ENCODE measurements at places on chromosomes 1 and 21. TPM values are rescaled to one million over a fixed set of nuclear protein-coding genes. Genes with fewer than 3 reads are reported as not detected.

GRCh38 chr1:87058343-87058649, 143.9 kb downstream of the HS2ST1 start:
- DNase-seq, result no peak

GRCh38 chr1:227432981-227433380, 114.7 kb upstream of the CDC42BPA start:
- no peak for DNase-seq

- DNase-seq, result no peak
Measured at GRCh38 chr1:206792939-206793607, 20.8 kb upstream of the IL10 start.

DNA sequence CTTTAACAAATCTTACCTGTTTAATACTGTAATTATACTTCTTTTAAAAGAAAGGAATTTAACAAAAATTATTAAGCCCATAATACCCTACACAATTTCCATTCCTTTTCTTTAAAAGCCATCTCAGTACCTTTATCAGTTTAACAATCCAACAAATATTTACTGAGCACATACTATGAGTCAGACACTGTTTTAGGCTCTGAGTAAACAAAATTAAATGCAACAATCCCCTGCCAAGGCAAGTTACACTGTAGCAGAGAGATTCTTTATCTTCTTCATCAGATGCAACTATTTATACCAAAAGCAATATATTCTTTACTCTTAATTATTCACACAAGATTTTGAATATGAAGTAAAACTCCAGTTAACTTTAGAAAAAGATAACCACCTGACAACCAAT, 12.0 kb downstream of the DENND1B start:
- DNase-seq, result peak; percentile 5

GRCh38 chr1:91014475-91014874, 7.4 kb downstream of the ZNF644 start:
- DNase-seq, result peak; percentile 89

DNA sequence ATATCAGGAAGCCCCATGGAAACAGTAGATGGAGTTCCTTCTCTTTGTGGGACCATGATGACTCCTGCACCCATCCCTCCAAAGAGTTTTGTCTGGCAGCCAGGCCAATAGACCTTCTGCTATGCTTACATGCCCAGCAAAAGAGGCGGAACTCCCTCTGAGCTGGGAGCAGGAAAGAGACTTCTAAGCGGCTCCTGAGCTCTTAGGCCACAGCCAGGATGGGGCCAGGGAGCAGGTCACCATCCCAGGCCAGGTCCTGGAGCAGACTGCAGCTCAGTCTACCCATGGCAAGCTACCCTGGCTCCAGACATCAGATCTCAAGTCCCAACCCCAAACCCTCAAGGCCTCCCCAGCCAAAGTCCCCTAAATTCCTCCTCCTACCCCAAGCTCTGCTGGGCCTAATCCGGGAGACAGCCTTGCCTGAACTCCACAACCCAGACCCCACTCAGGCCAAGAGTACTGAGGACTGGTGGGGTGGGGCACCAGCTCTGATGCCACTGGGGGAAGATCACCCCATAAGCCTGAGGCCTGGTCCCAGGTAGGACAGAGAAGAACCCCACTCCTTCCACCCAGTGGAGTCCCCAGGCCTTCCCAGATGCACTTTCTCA, 387.9 kb downstream of the MATN1 start:
- DNase-seq, result no peak

DNA sequence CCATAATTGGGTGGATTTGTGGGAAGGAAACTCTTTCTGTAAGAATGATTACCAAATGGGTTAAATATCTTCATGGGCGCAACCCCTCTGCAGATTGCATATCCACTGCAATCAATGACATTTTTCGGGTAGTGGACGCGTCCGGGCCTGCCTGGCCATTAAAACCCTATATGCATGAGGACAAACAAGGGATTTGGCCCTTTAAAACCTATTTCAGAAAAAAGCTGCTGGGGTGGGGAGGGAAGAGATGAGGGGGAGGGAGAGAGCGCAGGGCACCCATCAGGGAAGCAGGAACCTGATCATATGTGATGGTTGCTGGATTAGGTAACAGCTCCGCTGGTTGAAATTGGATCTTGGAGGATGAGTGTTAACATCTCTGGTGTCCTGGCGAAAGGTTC, 228.8 kb downstream of the PBX1 start:
- DNase-seq, result no peak

DNA sequence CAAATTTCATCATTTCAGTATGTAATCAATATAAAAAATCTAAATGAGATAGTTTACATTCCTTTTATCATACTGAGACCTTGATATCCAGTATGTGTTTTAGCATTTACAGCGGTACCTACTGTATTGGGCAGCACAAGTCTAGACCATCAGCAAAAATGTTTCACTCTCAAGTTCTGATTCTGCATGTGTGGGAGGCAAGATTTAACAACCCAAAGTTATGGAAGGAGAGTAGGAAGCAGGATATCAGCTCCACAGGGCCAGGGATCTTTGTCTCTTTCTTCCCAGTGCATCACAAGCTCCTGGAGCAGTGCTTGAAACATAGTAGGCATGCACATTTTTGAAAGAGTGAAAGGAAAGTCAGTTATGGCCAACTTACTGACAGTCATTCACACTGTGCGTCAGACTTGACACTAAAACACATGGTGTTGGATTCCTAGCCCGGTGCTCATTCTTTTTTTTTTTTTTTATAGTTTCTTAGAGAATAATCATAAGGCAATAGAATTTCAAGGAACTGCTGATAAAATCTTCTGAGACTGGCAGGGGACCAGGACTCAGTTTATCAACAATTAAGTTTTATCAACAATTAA, 6.1 kb downstream of the TENT5C start:
- no peak for DNase-seq

GRCh38 chr1:33624991-33625870, 152.8 kb downstream of the ZSCAN20 start:
- peak; percentile 3 for DNase-seq

DNA sequence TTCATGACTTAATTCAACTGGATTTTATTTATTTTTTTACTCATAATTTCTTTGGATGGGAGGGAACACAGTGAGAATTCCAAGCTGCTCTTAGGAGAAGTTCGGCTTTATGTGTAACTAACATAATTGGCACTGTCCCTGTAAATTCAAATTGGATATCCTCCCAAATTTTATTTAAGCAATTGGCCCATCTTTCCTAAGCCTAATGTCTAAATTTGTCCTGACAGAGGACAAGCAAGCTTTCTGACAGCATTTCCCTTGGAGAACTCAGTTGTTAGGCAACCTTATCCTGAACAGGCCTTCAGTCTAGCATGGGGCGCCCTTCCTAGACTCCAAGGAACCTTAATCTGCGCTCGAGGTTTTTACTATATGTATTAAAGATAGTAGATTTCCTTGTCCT, 550.3 kb downstream of the NUF2 start:
- DNase-seq, result no peak

- no peak for DNase-seq
Measured at GRCh38 chr1:67941746-67942145, 108.5 kb upstream of the GNG12 start.

GRCh38 chr1:85179522-85179921, 21.3 kb downstream of the SYDE2 start:
- DNase-seq, result no peak

DNA sequence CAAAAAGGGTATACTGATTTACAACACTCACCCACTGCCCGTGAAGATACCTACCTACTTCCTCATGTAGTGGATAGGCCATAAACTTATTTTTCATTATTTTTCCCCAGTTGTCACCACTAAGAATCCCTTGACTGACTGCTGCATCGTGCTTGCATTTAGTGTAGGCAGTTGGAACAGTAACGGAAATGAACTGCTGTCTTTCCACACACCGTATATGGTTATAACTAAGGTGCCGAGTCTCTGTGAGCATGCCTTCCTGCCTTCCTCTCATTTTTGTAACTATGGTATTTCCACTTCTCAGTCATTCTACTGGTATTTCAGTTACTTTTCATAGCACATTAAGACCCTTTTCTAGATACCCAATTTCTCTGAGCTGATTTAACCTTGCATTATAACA, 36.4 kb downstream of the SLC35F3 start:
- DNase-seq, result no peak

DNA sequence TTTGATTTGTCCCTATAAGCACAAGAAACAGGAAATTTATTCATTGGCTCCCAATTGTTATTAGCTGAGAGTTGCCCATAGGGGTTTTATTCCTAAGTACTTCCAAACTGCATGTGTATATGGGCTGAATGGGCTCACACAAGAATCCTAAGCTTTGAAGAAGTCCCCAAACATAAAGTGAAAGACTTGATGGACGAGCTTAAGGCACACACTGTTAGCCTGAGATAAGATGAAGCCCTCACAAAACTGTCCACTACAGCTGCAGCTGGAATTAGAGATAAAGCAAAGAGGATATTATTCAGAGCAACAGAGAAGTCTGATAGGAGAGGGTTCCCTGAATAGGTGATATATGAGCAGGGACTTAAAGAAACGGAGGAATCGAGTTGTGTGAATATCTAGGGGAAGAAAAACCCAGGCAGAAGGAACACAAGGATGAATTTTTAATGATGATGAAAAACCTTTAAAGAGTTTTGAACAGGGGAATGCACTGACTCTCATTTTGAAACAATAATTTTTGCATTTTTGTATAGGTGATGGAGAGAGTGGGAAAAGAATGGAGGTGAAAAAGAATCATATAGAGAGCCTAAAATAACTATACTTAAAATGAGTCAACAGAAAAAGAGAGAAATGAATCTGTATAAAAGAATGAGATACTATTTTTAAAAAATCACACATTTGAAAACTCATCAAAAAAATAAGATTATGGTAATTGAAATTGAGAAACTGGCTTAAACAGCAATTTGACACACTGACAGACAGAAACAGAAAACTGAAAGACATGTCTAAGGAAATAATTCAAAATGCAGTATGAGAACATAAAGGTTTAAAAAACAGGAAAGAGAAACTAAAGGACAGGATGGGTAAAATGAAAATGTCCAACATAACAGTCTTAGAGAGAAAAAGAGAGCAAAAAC, 133.6 kb upstream of the POGK start:
- DNase-seq, result no peak

GRCh38 chr1:219281831-219282230, 108.2 kb downstream of the LYPLAL1 start:
- DNase-seq, result no peak

- no peak for DNase-seq
Measured at GRCh38 chr1:32263744-32264143, 12.7 kb downstream of the LCK start.

GRCh38 chr1:172380441-172381244, 39.8 kb upstream of the C1orf105 start:
- no peak for DNase-seq

DNA sequence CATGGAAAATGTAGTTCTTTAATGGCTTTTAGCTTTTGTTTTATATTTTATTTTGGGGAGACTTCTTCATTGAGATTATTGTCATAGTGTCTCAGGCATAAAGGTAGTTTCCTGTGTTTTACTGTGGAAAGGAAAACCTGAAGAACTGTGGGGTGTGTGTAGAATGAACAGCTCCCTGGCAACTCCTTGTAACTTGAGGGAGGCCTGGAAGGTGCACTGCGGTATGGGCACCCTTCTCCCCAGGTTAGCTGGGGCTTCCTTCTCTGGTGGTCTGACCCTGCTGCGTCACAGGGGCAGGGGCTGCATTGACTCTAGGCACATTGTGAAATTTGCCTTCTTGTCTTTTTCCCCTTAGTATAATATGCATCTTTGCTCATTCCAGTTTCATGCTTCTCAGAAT, 1.7 kb downstream of the ATP1B1 start:
- DNase-seq, result no peak

GRCh38 chr1:202084791-202085681, 37.7 kb upstream of the GPR37L1 start:
- peak; percentile 99 for DNase-seq

DNA sequence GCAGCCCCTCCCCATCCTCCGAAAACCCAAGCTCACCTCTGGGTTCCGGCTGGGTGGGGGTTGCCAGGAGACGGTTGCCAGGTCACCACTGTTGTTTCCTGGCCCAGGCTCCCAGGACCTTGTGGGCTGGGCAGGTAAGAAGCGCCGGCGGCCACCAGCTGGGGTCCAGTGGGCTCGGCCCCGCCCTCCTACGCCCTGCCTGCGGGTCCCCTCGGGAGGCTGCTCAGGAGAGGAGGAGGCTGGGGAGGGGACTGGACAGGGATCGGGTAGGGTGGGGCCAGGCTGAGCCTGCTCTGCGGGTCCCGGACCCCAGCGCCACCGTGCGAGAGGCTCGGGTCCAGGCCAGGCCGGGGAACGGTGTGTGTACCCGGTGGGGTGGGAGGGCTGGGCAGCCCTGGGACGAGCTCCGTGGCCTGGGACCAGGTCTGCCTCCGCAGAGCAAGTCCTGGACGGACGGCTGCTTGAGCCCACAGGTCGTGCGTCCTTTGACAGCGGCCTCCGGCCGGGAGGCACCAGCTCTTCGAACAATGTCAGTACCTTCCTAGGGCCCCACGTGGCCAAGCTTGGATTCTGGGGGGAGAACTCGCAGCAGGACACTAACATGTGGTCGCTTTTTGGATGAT, at the start of gene TTLL10:
Gene TTLL10 (plus strand): TSS at position 88 of the 623 bp plus-strand sequence. CDS start 5,336 bp downstream, outside the sequence.
- no peak for DNase-seq

- no peak for DNase-seq
Measured at GRCh38 chr1:204093781-204094180, 20.9 kb downstream of the SOX13 start.

GRCh38 chr1:20486457-20487235, 636 bp upstream of the CAMK2N1 start:
- DNase-seq, result peak; percentile 84

DNA sequence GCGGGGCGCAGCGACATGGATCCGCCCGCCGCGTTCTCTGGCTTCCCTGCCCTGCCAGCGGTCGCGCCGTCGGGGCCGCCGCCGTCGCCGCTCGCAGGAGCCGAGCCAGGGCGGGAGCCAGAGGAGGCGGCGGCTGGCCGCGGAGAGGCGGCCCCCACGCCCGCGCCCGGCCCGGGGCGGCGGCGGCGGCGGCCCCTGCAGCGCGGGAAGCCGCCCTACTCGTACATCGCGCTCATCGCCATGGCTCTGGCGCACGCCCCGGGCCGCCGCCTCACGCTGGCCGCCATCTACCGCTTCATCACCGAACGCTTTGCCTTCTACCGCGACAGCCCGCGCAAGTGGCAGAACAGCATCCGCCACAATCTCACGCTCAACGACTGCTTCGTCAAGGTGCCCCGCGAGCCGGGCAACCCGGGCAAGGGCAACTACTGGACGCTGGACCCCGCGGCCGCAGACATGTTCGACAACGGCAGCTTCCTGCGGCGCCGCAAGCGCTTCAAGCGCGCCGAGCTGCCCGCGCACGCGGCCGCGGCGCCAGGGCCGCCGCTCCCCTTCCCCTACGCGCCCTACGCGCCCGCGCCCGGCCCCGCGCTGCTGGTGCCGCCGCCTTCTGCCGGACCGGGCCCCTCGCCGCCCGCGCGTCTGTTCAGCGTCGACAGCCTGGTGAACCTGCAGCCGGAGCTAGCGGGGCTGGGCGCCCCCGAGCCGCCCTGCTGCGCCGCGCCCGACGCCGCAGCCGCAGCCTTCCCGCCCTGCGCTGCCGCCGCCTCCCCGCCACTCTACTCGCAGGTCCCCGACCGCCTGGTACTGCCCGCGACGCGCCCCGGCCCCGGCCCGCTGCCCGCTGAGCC, 459 bp downstream of the FOXE3 start:
- no peak for DNase-seq

GRCh38 chr21:44931501-44932407, 8.1 kb upstream of the SLX9 start:
- DNase-seq, result no peak

Gene ID3
- total RNA-seq, result 67.8 TPM

Gene BARHL2
- total RNA-seq, result not detected

Gene HAO2
- total RNA-seq, result not detected

Gene FMO2
- total RNA-seq, result not detected

Gene KIF26B
- total RNA-seq, result 0.03 TPM

Gene CELSR2
- 3.1 TPM for total RNA-seq

Gene BRINP3
- total RNA-seq, result not detected

Gene CHIA
- not detected for total RNA-seq

Gene MTHFR
- total RNA-seq, result 5.0 TPM

Gene C8B
- total RNA-seq, result 8.4 TPM

Gene GORAB
- total RNA-seq, result 9.2 TPM

Data from HepG2 (cell line).